ENCODE measurements at places on chromosomes 2 and 18. TPM values are rescaled to one million over a fixed set of nuclear protein-coding genes. Genes with fewer than 3 reads are reported as not detected.

- no peak for DNase-seq
Observed at GRCh38 chr2:174080672-174081121, 115.5 kb upstream of the SP3 start.

- no peak for DNase-seq
Observed at GRCh38 chr18:79529991-79530390, 134.3 kb downstream of the NFATC1 start.

- DNase-seq = no peak
Observed at GRCh38 chr2:121140734-121141133, 144.3 kb downstream of the TFCP2L1 start.

DNA sequence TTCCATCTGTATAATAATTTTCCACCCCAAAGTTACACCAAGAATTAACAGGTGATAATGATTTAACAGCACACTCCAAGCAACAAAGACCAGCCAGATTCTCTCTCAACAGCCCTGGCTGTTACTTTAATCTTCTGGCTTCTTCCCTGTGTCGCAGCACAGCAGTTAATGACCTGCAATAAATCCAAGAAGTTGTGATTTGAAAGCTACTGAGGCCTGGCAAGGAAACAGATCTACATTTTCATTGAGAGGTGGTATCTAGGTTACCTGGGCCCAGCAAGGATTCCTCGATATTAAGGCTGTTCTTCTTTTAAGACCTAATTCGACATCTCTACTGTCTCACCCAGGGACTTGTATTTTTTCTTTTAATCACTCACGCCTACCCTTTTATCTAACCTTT lies 433.8 kb downstream of the NBAS start:
- DNase-seq = no peak

- no peak for DNase-seq
Observed at GRCh38 chr18:6413579-6414117, 1.1 kb downstream of the L3MBTL4 start.

DNA sequence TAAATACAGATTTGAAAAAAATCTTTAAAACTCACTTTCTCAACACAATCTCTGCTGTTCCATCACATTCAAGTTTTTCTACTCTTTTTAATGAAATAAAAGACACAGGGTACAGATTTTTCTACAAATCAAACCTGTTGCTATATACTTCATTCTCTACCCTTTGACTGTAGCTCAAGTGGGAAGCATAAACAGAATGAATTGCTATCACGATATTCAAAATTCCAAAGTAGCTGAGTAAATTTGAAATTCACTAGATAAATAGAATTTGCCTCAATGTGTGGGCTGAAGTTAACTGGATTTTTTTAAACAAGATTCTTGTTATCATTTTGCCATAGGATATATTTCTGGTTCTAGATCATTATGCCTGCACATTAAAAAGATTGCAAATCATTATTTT lies 185.9 kb downstream of the ZNF521 start:
- no peak for DNase-seq

DNA sequence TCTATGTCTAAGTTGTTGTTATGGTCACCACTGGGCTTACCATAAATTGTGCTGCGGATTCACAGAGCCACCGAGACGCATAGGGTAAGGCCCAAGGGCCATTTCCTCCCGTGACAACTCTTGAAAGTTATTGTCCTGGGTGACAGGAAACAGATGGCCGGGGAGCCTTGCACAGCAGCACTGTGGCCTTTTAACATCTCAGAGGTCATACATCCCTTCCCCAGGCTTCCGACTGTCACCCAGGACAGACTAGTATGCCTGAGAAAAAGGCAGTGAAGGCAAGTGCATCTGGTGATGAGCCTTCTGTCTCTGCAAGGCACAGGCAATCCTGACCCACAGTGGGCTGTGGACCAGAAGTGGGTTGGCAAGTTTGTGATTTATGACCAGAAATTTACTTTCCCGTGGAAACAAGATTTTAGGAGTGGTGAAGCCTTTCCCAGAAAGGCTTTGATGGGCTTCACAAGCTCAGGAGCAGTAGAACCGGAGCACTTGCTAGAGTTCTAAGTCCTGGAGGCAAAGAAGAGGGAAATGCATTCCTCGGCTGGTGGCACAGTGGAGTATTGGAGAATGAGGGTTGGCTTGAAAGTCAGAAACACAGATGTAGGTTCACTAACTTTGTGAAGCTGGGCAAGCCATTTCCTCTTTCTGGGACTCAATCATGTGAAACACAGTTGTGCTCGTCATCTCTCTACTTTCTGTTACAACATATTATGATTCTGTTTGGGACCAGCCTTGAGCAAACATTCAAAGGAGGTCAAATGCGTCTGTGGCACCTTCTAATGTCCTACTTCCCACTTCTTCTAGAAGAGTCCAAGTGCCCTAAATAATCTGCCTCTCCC lies 2.0 kb upstream of the CAPN14 start:
- DNase-seq = no peak

GRCh38 chr2:200810252-200810997 lies 1.3 kb upstream of the BZW1 start:
- no peak for DNase-seq

DNA sequence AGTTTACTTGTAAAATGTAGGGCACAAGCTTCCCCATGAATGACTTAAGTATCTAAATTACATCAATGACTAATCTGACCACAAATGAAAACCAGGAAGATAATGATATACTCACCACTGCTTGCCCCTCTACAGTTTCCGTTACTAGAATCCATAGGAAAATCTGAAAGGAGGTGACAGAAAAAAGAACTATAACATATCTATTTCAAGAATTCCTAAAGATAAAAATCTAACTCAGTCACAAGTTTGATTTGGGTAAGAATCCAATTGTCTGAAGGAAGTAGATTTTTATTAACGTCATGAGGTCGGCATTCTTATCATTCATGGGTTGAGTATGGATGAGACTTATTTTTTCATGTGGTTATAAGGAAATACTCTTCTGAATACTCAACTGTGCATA lies 7.8 kb downstream of the FRZB start:
- DNase-seq = no peak

DNA sequence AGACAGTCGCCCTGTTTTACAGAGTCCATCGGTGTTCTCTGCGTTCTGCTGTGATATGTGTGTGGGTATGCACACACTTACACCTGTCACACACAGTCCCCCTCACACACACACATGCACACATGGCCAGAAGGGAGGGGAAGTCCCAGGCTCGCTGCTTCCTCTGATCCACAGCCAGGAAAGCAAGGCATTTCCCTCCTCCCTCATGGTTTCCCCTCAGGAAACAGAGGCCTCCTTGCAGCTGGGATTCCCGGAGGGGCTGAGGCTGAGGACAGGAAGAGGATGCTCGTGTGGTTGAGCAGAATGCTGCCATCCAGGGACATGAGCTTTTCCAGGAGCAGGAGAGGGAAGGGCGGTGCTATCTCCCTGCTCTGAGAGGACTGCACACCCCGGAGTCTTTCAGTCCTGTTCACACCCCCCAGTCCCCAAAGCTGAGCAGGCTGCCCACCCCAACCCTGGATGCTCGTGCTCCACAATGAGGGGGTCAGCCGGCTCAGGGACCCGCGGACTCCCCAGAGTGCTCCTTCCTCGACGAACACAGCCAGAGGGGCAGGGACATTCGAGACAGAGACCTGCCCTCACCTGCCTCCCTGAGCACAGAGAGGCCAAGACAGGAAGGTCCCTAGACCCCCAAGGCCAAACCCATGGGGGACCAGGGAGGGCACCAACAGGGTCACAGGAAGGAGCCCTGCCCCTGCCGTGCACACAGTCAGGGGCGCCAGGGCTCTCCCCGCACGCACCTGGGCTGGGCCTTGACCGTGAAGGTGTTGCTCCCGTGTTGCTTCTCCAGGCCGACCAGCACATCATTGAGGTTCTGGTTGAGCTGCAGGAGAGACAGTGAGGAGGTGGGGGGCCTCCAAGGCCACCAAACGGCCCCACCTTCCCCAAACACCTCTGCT lies 45.3 kb downstream of the BIN1 start:
- no peak for DNase-seq

- peak; percentile 41 for DNase-seq
Observed at GRCh38 chr18:22538426-22538825, 120.7 kb upstream of the CTAGE1 start.

- peak; percentile 76 for DNase-seq
Observed at GRCh38 chr2:66305718-66306117, 129.2 kb upstream of the MEIS1 start.

DNA sequence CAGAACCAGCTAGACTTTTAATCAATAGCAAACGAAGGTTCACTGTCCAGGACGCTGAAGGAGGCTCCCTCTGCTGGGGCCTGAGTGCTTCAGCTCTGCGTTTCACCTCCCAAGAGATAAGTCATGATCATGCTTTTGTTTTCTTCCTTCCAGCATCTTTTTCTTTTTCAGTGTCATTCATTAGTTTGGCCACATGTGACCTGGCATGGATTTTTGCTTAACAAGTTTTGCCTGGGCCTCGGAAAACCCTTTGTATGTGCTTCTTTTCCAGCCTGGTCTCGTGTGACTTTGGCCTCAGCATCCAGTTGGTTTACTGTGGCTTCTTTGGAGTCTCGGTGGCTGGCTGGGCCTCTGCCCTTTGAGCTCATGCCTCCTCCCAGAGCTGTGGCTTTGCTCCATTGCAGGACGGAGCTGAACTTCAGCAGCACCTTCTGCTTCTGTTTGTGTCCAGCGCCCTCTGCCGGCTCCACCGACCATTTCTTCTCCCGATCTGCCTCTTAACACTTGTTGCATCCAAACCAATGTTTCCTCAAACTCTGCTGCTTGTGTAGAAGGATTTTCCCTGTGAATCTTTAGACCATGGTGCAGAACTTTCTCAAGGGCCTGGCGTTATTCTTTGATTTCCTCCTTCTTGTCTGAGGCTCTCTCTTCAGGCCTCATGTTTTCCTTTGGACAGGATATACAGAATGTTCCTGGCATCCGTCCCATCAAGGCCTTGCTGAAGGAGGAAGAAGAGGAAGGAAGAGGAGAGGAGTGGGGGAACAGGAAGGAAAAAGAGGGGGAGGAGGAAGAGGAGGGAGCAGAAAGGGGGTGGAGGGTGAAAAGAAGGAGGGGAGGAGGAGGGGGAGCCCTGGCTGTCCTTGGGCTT lies 23.6 kb upstream of the HES6 start:
- DNase-seq = peak; percentile 93

GRCh38 chr2:101200676-101201075 lies 49.5 kb upstream of the TBC1D8 start:
- DNase-seq = no peak

- no peak for DNase-seq
Observed at GRCh38 chr2:88538362-88538917, 85.9 kb upstream of the FOXI3 start.

- no peak for DNase-seq
Observed at GRCh38 chr18:75830828-75831227, 403.3 kb upstream of the SMIM21 start.

- no peak for DNase-seq
Observed at GRCh38 chr2:96159084-96159830, 14.0 kb upstream of the DUSP2 start.

DNA sequence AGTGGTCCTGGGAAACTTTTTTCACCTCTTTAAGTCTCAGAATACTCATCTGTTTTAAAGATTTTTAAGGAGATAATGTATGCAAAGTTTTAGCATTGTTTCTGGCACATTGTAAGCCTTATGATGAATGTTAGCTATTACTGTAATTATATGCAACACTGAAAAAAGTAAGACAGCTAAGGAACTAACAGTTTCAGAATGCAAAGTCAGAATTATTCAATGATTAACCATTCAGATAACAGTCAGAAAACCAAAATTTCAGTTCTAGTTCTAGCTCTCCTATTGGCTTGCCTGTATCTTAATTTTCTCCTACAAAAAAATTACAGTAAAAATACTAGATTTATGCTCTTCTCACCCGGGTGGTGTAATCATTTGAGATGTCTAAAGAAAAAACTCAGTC lies 101.1 kb downstream of the SLC4A10 start:
- no peak for DNase-seq

DNA sequence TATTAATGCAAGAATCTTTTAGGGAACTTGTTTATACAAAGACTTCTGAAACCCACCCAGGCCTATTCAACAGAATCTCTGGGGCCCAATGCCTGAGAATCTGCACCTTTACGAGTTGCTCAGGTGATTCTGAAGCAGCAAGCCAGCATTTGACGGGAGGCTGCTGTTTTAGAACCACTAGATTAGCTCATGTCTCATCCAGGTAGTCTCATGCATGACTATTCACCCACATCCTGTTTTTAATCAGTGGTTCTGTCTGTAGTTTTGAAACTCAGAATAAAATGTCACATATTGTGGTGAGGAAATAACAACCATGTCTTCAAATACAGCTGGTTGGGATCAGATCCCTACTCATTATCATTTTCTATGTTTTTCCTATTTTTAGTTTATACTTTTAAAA lies 39.5 kb downstream of the CYTIP start:
- DNase-seq = no peak

GRCh38 chr2:84121-84520 lies 37.8 kb upstream of the FAM110C start:
- DNase-seq = no peak

DNA sequence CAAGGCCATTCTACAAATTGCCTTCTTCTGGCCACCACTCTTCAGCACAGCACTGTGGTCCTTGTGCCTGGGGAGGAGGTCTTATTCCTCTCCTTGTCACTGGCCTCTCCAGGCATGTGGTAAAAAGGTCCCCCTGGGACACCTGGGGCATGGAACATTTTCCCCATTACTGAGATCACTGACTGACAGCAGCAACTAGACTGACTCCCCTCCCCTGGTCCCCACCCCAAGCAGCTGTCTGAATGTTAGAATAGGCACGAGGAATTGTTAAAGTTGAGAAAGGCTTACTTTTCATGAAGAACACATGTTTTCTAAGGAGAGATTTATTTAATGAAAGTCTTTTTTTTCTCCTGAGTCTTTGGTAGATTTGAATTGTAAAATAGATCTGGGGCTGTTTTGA lies 39.5 kb upstream of the RTN4 start:
- DNase-seq = no peak

- no peak for DNase-seq
Observed at GRCh38 chr2:218964041-218964771, 4.7 kb downstream of the CDK5R2 start.

GRCh38 chr2:114821055-114821454 lies 378.6 kb downstream of the DPP10 start:
- no peak for DNase-seq

- peak; percentile 73 for DNase-seq
Observed at GRCh38 chr2:235990344-235990743, 177.8 kb downstream of the GBX2 start.

The TSPYL6 gene
- total RNA-seq = 0.08 TPM

The ATP6V1C2 gene
- 0.69 TPM for total RNA-seq

The FSHR gene
- not detected for total RNA-seq

The AQP12B gene
- total RNA-seq = not detected

The CCDC141 gene
- total RNA-seq = 208 TPM

The MAL gene
- 4.4 TPM for total RNA-seq

The OR6B2 gene
- total RNA-seq = not detected

The BMP10 gene
- total RNA-seq = 0.19 TPM

The DLGAP1 gene
- total RNA-seq = 0.05 TPM

The PLB1 gene
- total RNA-seq = 2.4 TPM

The KRTCAP3 gene
- 0.63 TPM for total RNA-seq

The IL36A gene
- not detected for total RNA-seq

The SLC9A2 gene
- total RNA-seq = 0.25 TPM

The RIT2 gene
- not detected for total RNA-seq

The TMEM247 gene
- total RNA-seq = not detected

The MDH1B gene
- total RNA-seq = 0.69 TPM

Data from left ventricle myocardium inferior (tissue), 1 donor.